ENCODE measurements at places on chromosomes 2 and 18.

DNA sequence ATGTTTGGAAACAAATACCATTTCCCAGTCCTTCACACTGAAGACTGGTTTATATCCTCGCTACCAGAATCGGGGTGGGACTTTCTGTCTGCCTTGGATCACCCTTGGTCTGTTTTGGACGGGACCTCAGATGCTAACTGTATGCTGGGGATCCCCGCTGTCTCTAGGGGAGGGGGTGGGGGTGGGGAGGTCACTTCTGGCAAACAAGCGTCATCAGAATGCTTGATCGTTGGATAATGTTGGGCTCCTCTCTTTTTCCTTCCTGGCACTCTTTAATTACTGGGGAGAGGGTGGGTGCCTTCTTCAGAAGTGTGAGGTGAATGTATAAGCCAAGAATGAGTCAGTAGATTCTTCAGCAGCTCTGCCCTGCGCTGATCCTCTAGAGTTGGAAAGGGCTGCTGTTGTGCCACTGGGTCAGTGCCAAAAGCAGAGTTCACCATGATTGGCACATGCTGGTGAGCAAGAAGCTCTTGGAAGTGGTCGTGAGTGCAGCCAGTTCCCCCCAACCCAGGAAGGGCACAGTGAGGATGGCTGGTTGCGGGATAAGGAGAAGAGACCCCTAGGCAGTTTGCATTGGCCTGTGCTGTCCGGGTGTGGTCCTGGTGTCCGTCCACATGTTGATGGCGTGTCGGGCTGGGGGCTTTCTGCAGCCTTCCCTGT, 32.2 kb downstream of the DGKD start:
- DNase-seq: no peak

- DNase-seq: no peak
Observed at GRCh38 chr2:31251018-31251417, 17.1 kb downstream of the EHD3 start.

GRCh38 chr18:22032392-22032961, 136.9 kb upstream of the GATA6 start:
- no peak for DNase-seq

GRCh38 chr2:161569401-161569800, 54.8 kb upstream of the SLC4A10 start:
- DNase-seq: no peak

GRCh38 chr2:232925153-232925820, 55.2 kb downstream of the SNORC start:
- no peak for DNase-seq

GRCh38 chr2:152420936-152421335, 86.0 kb downstream of the FMNL2 start:
- no peak for DNase-seq
